ENCODE measurements at places on chromosomes 16 and 17. TPM values are rescaled to one million over a fixed set of nuclear protein-coding genes. Genes with fewer than 3 reads are reported as not detected.

The GLP2R gene
- total RNA-seq: 10.4 TPM

The CX3CL1 gene
- total RNA-seq: 4.7 TPM

The ADAP2 gene
- 14.4 TPM for total RNA-seq

The IGF2BP1 gene
- 0.40 TPM for total RNA-seq

The GUCY2D gene
- not detected for total RNA-seq

The EVPLL gene
- 0.12 TPM for total RNA-seq

The GPRC5C gene
- 155 TPM for total RNA-seq

The RNF227 gene
- total RNA-seq: 2.1 TPM

The TMEM238L gene
- 89.7 TPM for total RNA-seq

DNA sequence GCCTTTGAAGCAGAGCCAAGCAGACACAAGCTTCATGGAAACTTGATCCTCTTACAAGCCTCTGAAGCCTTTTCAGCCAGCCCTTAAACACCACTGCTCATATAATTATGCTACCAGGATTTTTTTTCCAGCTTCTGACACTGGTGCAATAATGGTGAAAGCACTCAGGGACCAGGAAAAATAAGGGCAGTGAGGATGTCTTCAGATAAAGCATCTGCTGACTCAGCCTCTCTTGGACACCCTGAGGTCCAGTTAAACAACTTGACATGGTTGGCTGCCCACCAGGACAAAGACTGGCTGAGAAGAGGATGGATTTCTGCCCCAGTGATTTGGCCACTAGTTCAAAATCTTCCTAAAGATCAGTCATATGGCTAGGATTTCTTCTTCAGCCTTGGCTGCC lies 124.2 kb upstream of the N4BP1 start:
- no peak for DNase-seq

- DNase-seq: no peak
Measured at GRCh38 chr17:40457964-40458791, 14.9 kb downstream of the IGFBP4 start.

GRCh38 chr17:33615861-33616260 lies 322.8 kb upstream of the ASIC2 start:
- no peak for DNase-seq

GRCh38 chr17:50855708-50856330 lies 10.3 kb downstream of the TOB1 start:
- DNase-seq: no peak

DNA sequence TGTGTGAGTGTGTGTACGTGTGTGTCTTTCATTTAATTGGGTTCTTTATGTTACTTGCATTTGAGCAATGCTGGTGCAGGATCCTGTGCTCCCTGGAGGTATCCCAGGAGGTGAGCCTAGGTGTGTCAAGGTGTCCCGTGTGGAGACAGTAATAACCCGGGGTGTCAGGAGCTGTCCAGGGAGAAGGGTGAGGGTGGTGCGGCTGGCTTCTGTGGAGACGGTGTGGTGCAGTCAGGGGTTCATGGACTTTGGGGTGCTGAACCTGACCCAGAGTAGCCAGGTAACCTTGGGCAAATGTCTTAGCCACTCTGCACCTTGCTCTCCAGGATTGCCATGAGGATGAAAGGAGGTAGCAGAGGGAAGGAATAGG lies 7.4 kb upstream of the ELAC2 start:
- no peak for DNase-seq

DNA sequence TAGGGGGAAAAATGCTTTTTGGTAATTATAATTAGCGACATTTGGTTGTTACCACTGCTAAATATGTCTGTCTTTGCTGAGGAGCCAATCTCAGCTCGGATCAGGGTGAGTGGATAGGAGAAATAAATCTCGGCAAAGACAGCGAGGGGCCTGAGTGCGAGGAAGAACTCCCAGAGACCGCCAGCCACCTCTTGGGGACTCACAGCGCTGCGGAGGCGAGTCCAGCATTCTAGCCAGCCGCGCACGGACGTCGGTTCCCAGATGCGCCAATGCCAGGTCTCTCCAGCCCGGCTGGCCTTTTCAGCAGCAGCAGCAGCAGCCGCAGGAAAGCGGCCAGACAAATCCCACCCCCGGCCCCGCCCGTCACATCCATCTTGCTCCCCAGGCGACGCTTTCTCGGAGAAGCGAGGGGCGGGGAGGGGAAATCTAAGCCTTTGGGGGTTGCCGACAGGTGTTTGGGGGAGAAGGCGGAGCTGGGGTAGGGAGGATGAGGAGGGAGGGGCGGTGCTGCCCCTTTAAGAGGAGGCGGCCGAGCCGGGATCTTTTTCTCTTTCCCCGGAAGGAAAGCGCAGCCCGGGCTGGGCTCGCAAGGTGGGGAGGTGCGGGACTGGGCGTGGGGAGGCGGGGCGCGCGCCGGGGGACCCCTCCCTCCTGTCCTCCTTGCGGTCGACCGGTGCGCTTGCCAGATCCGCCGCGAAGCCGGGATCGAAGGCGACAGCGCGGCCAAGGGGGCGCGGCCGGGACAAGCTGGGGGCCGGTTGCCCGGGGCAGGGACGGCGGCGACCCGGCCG lies at the start of gene ITGA3:
Gene ITGA3 (plus strand): TSS at position 685 of the 791 bp plus-strand sequence. CDS start 330 bp downstream, outside the sequence.
- peak; percentile 88 for DNase-seq

GRCh38 chr17:50604513-50604912 lies 30.2 kb upstream of the ABCC3 start:
- peak; percentile 24 for DNase-seq

DNA sequence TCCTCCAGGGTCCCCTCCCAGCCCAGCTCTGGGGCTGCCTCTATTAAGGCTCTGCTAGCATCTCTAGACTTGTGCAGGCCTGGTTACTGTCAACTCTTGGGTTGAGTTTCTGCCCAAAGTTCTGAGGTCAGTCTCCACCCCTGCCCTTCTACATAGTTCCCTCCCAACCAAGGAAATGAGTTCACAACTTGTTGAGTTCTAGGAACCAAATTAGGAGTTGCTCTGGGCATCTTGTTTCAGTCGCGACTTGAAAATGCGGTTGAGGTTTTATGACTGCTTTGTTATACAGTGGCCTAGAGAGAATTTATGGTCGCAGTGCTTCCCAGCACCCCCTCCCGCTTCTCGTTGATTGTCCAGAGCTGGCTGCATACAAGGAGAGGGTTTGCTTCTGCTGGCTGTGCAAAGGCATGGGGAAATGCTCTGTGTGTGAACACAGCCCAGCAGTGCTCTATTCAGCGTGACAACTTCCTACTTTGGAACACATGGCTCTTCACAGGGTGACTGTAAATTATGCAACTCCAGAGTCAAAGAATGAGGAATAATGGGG lies 20.2 kb downstream of the GNAO1 start:
- peak; percentile 15 for DNase-seq

- no peak for DNase-seq
Measured at GRCh38 chr17:82831041-82831817, 8.6 kb downstream of the ZNF750 start.

DNA sequence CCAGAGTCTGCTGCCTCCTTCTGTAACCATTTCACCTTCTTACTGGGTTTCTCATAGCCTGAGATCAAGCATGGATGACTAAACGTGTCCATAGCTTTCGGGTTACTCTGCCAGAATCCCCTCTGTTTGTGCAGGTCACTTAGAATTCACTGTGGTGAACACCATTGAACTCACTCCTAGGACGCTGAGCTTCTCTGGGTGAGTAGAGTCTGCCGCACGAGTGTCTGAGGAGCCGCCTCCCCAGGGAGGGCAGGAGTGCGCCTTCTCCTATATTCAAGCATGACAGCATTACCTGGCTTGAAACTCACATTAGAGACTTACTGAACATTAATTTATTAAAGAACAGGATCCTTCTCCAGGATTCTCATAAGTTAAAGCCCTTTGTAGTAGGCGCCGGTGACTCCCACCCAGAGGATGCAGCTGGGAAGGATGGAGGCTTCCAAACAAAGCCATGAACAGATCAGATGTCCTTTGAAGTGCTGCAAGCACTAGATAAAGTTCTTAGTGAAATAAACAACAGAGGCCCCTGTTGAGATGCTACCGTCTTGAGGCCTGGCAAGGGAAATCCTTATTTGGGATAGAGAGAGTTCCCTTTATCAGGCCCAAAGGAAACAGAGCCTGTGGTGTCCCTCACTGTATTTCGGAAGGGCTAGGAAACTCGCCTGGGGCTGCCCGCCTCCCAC lies 144.6 kb upstream of the PLCG2 start:
- DNase-seq: no peak

DNA sequence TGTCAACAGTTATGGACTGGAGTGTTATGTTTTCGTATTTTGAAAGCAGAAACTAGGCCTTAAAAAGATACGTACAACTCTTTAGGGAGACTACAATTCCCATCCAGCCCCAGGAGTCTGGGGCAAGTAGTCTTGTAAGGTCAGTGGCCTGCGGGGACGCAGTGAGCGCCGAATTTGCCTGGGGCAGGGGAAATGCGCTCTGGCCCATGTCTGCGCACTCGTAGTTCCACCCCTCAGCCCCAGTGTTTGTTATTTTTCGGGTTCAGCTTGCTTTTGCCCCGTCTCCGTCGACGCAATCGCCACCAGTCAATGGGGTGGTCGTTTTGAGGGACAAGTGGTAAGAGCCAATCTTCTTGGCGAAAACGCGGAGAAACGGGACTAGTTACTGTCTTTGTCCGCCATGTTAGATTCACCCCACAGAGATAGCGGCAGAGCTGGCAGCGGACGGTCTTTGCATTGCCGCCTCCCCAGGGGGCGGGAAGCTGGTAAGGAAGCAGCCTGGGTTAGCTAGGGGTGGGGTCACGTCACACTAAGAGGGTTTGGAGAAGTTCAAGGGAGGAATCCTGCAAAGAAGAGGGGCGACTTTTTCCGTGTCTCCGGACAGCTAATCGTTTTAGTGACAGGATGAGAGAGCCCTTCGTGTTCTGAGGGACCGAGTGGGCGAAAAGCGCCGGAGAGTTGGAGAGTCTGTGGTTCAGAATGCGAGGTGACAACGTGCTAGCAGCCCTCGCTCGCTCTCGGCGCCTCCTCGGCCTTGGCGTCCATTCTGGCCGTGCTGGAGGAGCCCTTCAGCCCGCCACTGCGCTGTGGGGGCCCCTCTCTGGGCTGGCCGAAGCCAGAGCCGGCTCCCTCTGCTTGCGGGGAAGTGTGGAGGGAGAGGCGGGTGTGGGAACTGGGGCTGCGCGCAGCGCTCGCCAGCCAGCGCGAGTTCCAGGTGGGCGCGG lies 1.1 kb upstream of the BRCA1 start:
- DNase-seq: peak; percentile 18

GRCh38 chr17:56577190-56577842 lies 16.2 kb upstream of the NOG start:
- DNase-seq: no peak

DNA sequence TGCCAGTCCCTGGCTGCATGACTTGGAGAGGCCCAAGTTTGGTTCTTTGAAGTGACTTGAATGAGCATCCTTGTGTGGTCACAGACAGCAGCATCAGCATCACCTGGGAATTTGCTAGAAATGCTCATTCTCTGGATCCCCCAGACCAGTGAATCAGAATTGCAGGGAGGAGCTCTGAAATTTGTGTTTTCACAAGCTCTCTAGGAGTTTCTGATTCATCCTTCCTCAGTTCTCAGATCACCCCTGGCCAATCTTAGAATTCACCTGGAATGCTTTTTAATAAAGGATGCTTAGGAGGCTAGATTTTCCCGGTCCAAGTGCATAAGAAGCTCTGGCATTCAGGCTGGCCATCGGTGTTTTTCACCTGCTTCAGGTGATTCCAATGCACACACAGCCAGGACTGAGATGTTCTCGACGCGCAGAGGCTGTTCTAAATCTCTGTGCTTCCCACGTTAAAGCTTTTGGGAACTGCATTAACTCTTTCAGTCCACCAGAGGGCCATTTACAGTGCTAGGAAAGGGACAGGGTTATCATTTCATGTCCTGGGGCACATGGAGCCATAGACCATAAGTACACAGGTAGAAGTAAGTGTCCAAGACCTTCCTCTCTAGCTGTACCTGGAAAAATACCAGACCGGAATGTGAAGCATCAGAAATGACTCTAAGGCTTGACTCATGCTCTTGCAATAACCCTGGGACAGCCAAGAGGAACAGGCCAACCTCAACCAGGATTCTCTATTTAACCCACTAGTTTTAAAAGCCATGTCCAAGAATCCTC lies 85.7 kb upstream of the XYLT1 start:
- no peak for DNase-seq

DNA sequence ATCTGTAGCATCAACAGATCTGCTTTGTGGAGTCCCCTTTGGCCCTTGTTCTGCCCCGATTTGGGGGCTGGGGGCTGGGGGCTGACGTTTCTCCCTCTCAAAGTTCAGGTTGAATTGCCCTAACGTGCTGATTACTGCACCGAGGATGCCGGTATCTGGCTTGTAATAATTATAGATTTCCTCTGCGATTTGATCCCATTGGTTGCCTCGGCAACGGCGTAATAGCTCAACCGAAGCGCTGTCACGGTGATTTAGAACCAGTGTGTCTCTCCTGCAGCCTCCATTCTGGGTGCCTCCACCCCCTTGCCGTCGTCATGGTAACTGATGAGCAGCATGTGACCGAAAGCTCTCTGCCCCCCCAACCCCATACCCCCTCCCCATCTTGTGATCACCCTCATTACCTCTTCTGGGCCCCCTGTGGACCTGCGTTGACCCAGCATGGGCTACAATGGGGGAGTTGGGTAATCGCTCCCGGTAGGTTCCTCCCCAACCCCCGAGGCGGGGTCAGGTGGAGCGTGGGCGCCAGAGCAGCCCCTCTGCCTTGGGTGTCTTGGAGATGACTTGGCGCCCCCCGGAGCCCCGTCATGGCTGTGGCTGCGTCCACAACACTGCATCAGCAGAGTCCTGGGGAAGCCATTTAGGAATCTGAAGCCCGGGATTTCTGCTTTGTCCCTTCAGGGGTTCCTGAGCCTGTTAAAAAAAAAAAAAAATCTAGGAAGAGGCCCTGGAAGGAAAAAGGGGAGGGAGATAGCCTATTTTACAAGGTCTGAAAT lies 38.4 kb downstream of the ABAT start:
- no peak for DNase-seq

- DNase-seq: no peak
Measured at GRCh38 chr16:57367116-57367752, 5.1 kb upstream of the CX3CL1 start.

DNA sequence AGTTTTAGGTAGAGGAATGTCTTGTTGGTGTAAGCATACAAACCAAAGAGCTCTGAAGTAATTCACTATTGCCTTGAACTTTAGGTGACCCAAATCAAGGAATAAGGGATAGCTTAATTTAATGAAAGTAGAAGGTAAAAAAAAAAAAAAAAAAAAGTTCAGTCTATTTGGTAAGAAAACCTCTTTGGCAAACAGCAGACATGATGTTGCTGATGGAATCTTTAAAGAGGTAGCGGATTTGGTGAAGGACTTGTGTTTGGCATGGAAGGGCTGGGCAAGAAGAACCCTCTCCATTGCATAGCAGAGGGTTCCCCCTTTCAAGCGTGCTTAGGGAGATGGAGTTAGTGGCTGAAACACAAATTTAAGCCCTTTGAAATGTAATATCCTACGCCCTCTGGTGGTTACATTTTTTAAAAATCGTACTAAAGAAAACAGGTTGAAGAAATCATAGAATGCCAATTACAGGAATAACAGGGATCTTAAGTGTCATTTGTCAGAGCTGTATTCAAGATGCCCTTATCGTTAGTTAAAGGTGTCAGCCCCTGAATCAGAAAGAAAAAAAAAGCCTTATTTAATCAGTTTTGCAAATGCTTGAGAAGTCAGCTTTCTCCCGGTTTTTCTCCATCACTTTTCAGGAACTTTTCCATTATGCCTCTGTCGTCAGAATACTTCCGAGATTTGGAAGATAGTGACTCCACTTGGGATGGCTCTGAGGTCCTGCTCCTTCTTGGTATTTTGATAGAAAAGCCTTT lies 383.1 kb downstream of the KCNJ2 start:
- no peak for DNase-seq

- DNase-seq: no peak
Measured at GRCh38 chr17:18974407-18975149, 22.6 kb downstream of the SLC5A10 start.

GRCh38 chr16:19210280-19210924 lies 42.4 kb downstream of the SYT17 start:
- DNase-seq: no peak

- DNase-seq: no peak
Measured at GRCh38 chr17:34733333-34733732, 154.0 kb downstream of the TMEM132E start.

GRCh38 chr16:6125483-6126259 lies 1028.1 kb upstream of the EEF2KMT start:
- no peak for DNase-seq
